ENCODE measurements at places on chromosomes 7 and 10.

- peak; percentile 5 for DNase-seq
These were observed 13.9 kb downstream of the OSBPL3 start for GRCh38 chr7:24965831-24966708.

GRCh38 chr7:143355450-143356385 is 6.8 kb downstream of the FAM131B start:
- DNase-seq: no peak

GRCh38 chr10:74794531-74794930 is 31.9 kb upstream of the KAT6B start:
- no peak for DNase-seq

DNA sequence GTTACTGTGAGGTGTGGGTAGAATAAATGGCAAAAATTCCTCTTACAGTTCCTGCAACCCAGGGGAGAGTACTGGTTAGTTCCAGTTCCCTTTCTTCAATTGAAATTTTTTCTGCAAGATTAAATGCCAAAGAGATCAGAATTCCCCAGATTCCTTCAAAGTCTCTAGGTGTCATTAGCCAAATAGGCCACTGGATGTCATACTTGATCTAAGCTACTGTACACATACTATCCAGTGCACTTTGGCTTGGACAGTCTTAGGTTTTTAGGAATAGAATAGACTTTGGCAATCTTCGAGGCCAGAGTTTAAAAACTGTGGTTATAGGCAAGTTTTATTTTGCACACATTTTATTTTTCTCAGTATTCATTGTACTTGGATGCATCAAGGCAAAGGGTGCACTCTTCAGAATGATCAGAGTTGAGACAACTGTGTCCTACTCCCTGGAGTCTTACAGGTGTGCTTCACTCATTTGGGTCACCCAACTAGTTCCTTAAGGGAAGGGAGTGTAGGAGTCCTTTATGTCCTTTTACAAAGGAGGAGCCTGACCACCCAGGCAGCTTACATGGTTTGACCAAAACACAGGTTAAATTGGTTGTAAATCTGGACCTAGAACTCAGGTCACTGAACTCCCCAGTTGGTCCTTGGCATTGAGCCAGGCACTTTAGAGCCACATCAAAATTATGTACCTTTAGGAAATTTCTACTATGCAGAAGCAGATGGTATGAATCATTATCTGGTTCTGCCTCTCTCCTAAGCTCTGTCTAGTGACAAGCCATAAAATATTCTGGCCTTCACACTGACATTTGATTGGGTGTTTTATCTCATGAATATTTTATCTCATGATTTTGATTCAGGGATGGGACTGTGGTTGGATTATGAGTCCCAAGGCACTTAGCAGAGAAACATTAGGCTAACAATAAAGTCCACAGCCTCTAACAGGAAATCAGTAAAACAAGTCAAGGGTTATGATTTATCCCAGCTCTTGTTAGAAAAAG is 49.5 kb downstream of the ASAH2B start:
- DNase-seq: no peak

DNA sequence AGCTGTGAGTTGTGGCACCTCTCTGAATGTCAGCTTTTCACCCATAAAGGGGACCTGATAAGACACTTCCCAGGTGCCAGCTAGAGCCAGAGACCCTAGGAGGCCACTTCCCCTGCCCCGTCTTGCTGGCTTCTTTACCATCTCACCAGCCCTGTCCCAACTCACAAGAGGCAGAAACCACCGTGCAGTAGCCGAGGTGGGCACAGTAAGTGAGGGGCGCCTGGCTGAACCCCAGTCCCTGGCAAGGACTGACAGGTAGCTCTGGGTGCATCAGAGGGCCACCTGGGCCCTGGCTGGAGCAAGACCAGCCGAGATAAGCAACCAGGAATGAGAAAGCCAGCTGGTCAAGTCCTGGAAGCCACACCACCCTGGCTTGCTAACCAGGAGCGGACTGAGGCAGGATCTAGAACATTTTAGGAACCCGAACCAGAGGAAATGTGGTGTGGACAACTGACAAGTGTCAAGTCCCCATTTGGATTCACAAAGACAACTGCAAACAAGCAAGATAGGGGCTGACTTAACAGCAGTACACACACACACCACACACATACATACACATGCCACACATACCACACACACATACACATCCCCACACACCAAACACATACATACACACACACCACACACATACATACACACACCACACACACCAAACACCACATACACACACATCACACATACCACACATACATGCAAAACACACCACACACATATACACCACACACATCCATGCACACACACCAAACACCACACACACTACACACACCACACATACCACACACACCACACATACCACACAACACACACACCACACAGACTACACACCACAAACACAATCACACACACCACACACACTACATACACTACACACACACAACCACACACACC is 20.8 kb downstream of the OGDHL start:
- DNase-seq: no peak
